ENCODE measurements at places on chromosomes 2 and 18.

DNA sequence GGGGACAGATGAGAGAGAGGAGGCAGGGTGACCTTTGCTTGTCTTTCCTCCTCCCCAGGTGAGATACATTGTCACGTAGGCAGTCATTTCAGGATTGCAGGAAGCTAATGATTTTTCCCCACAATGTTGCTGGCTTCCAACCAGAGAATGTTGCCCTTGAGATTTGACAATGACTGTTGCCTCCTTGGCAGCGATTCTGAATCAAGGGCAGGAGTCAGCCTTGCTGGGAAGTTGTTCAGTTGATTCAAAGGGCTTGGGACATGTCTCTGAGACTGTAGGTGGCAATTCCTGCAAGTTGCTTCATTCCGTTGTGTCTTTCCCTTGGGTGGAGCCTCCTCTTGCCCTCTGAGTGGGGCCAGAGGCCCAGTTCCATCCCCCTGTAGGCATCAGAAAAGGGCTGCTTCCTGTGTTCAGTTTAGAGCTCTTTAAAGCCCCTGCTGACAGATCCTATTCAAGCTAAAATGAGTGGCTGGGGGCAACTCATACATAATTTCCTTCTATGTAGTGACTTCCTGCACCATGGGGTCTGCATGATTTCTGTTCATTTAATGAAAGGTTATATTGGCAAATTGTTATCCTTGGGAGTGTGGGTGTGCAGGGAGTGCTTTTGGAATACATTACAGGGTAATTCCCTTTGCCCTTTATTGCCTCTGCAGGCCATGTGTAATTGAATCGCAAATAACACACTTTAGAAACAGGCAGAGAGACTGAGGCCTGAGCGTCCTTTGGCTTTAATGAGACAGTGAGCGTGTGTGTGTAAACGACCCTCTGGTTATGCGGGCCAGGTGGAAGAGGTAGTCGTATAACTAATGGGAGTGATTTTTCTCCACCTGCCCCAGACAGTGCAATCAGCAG lies 52.4 kb downstream of the GPR39 start:
- DNase-seq, result no peak

DNA sequence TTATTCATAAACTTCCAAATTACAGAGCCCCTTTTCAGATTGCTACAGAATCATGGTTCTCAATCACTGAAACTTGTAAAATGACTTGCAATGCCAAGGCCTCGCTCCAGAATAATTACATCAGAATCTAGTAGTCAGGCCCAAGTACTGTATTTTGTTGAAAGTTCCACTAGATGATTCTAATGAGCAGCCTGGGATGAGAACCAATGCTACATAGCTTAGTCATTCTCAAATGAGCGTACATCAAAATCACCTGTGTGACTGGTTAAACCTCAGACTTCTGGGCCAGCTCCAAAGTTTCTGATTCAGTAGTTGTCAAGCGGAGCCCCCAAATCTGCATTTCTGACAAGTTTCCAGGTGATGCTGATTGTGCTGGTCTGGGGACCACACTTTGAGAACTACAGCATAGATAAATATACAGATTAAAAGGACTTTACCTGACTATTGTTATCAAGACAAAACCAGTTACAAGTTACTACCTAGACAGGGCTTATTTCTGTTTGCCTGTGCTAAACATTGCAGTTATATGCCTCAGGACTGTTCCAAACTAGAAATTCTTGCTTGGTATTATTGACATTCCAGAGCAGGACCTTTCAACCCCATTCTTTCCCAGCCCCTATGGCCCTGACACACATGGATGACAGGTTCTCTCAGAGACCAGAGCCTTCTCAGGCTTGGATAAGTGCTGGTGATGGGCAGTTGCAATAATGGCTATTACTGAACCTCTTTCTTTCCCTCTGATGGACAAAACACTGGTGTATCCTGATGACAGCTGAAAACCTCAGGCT lies 83.1 kb downstream of the UPP2 start:
- no peak for DNase-seq

GRCh38 chr2:47299555-47299954 lies 103.4 kb upstream of the MSH2 start:
- DNase-seq, result no peak

GRCh38 chr2:96806468-96807126 lies 9.5 kb upstream of the CNNM3 start:
- no peak for DNase-seq

DNA sequence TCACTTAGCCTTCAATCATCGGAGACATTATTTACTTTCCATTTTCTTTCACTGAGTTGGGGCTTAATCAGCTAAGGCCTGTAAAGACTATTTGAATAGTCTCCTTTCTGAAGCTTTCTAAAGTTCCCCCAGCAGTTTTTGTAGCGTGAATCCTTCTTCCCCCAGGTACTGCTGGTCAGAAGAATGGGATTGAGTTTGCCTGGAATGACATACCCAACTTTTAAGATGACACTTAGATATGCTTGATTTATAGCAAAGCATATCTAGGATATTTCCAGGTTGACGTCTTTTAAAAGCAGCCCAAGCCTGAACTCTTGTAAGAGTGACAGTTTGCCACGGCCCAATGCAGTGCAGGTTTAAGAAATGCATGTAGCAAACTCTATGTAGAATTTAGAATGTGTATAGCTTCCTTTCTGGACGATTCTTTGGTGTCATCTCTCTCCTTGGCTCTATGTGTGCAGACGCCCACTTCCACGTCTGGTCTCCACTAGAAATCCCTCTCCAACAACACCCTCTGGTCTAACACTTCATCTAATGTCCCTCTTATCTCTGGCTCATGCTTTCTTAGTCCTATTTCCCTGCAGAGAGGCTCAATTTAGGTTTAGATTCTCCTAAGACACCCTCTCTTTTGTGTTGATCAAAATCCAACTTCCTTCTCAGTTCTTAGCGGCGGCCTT lies 175.0 kb upstream of the CYRIA start:
- DNase-seq, result no peak

Measured in activated T-cell treated with anti-CD3 and anti-CD28 coated beads for 48 hours (primary cell).